Posterior cingulate gyrus (tissue), 11 donors: ENCODE measurements at places on chromosomes 6 and 20.

- no peak for DNase-seq
Measured at GRCh38 chr6:20658516-20658915, 124.3 kb downstream of the CDKAL1 start.

DNA sequence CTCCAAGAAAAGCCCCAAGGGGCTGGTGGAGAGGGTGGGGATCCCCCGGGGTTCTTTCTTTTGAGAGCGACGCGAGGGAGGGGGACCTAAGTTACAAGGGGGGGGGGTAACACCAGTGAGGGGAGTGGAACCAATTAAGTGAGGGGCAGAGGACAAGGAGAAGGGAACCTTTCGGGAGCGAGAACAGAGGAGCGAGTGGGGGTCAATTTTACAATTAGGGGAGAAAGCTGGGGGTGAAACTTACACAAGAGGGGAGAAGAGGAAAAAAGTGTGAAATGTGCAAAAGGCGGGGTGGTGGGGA is 548 bp downstream of the SALL4 start:
- DNase-seq: no peak

DNA sequence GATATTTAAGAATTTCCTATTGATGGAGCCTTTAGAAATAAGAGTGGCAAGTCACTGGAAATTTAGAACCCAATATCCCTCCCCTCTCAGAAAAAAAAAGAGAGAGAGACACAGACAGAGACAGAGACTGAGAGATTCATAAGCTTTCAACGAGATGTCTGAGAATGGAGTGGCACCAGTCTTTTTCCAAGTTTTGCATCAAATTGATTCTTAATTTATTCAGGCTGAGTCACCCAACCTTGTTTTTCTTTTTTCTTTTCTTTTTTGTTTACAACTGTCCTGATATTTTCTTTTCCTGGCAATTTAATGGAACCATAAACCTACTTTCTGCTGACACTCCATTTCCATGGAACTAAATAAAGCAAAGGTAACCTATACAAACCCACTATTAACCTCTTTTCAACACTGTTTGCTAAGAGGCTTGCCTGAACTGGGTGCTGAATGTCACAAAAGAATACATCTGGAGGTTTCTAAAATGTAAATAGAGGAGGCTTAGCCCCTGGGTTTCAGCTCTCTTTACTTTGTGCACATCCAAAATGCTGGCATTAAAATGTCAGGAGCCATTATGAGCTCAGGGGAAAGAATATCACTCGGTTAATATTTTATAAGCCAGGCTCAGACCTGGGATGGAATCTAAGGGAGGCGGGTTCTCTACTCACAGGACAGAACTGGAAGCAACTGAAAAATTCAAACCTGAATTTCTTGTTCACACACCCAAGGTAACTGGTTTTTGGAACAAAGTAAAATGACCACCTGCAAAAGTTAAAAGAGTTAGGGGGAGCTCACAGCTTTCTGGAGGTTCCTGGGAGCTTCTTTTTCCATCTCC is 100.8 kb downstream of the BFSP1 start:
- no peak for DNase-seq

- DNase-seq: no peak
Measured at GRCh38 chr6:73388433-73388799, 6.2 kb upstream of the DDX43 start.

DNA sequence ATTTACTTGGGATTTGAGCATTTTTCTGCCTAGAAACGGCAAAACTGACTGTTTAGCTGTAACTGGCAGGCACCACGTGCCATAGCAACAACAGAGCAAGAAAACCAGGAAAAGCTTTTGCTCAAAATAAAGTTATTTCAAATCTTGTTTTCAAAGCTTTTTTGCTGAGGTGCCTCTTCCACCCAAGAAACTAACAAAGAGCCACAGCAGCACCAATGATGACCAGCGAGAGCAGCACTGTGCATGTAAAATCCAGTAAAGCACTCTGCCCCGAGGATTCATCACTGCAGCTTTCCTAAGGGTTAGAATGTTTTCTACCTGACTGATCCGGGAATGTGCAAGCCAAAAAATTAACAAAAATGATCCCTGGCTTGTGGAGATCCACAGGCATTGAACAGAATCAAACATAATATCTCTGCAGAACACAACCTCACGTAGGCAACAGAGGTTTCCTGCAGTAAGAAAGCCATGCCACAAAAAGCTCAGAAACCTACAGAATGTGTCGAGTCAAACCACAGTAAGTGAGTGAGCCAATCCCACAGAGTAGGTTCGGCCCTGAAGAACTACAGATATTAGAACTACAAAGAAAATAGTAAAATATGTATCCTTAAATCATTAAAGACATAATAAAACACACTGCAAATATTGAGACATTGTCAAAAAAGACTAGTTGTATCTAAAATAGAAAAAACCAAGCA is 7.4 kb upstream of the ULBP3 start:
- DNase-seq: no peak

DNA sequence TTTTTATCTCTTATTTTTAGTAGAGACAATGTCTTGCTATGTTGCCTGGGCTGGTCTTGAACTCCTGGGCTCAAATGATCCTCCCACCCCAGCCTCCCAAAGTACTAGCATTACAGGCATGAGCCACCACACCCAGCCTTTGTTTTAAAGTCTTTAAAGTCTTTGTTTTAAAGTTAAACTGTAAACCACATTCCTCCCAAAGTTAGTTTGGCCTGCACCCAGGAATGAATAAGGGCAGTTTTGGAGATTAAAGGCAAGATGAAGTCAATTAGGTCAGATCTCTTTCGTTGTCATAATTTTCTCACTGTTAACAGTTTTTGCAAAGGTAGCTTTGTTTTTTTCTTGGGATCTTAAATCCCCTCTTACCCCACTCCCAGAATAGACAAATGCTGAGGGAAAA is 63.8 kb downstream of the UBR2 start:
- no peak for DNase-seq

- DNase-seq: no peak
Measured at GRCh38 chr6:37323580-37323979, 30.2 kb upstream of the RNF8 start.

GRCh38 chr6:39902136-39902535 is 32.1 kb downstream of the MOCS1 start:
- DNase-seq: no peak

DNA sequence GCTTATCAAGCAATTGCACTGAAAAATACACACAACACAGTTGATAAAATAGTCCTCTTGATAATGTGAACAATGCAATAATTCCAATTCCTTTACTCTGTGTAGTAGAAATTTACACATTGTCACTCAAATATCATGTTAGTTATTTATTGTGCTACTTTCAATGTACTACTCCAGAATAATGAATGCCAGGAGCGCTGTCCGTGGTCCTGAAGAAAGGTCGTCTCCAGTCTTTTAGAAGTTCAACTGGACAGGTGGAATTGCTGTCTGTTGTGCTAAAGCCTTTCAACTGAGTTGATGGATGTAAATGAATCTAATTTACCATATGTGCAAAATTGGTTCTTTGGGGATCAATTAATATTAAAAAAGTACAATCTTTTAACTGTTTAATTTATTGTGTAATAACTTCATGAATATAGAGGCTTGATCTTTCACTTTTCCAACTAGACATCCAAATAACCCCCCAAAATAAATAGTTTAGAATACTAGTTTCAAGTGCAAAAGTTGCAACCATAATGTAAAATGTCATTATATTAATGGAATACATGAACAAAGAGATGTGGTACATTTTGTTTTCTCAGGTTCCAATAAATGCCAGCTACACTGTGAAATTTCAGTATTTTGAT is 3.2 kb downstream of the GRIK2 start:
- DNase-seq: no peak

DNA sequence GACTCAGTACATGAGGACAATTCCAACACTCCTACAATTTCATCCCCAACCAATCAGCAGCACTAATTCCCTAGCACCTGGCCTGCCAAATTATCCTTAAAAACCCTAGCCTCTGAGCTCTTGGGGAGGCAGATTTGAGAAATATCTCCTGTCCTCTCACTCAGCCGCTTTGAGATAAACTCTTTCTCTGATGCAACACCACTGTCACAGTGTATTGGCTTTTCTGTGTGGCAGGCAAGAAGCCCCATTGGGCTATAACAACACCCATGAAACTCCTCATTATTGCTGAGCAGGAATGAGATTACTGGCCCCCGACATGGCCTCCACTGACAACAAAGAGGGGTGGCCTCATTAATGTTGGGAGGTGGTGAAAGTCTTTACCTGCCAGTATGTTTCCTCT is 515.5 kb downstream of the HACE1 start:
- DNase-seq: no peak

DNA sequence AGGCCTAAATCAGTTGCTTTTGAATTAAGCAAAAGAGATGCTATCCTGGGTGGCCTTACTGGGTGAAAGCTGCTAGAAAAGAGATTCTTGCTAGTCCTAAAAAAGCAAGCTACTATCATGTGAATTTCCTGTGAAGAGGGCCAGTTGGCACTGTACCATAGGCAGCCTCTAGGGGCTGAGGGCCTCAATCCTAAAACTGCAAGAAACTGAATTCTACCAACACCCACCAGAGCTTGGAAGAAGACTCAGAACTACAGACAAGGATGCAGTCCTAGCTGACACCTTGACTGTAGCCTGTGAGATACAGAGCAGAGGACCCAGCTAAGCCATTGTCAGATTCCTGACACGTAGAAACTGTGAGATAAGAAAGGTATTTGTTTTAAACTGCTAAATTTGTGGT is 24.5 kb downstream of the CLIC5 start:
- DNase-seq: no peak
